ENCODE measurements at places on chromosomes 7 and 10. TPM values are rescaled to one million over a fixed set of nuclear protein-coding genes. Genes with fewer than 3 reads are reported as not detected.

DNA sequence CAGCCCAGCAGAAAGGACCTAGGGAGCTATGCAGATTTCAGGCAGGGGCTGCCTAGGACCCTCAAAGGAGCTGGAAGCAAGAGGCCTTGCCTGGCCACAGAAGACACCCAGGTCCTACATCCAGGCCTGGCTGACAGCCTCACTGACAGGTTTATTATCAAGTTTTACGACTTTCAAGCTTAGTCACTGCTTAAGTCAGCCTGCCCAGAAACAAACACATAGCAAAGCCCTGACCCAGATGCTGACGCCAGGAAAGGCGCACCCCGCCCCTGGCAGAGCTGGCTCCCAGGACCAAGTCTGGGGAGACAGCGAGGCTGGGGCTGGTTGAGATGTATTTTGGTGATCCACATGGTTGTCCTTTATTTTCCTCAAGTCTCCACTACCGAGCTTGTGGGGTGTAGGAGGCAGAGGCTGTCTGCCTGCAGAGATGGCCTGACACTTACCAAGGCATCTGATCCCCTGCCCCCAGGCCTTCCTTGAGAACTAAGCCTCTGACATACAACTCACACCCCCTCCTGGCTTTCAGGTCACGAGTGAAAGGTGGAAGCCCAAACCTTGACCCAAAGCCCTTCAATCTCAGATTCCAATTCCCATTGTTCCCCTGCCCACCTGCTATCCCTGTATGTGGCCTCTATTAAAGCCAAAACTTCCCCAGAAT lies 80.7 kb upstream of the EMX2 start:
- peak; percentile 94 for DNase-seq

DNA sequence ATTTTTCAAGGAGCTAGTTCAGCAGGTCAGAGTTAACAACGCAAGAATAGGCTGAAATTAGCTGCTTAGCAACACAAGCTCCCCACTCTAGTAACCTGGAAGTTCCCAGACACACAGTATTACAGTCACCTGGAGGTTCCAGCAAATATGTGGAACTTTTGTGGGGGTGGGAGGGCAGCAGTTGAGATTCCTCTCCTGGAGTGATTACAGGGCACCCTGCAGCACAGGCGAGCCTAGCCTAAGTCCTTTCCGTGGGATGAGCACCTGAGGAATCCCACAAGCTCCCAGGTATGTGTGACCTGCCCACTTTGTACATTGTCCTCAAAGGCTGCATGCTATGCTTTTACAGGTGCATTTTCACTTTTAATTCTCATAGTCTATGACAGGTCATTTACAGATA lies 13.6 kb downstream of the TPK1 start:
- no peak for DNase-seq

- DNase-seq = no peak
Observed at GRCh38 chr7:44391171-44391570, 65.8 kb upstream of the CAMK2B start.

The NKX1-2 gene
- total RNA-seq = 0.02 TPM

GRCh38 chr10:5282137-5282536 lies 82.6 kb upstream of the UCN3 start:
- DNase-seq = no peak

- DNase-seq = no peak
Observed at GRCh38 chr10:132614431-132615340, 77.1 kb downstream of the INPP5A start.

The NAT16 gene
- total RNA-seq = not detected

- no peak for DNase-seq
Observed at GRCh38 chr10:5460468-5461202, 38.7 kb downstream of the CALML5 start.

The CALHM1 gene
- not detected for total RNA-seq

GRCh38 chr7:44072364-44073231 lies 7.2 kb upstream of the PGAM2 start:
- peak; percentile 97 for DNase-seq

The GPR15LG gene
- not detected for total RNA-seq

DNA sequence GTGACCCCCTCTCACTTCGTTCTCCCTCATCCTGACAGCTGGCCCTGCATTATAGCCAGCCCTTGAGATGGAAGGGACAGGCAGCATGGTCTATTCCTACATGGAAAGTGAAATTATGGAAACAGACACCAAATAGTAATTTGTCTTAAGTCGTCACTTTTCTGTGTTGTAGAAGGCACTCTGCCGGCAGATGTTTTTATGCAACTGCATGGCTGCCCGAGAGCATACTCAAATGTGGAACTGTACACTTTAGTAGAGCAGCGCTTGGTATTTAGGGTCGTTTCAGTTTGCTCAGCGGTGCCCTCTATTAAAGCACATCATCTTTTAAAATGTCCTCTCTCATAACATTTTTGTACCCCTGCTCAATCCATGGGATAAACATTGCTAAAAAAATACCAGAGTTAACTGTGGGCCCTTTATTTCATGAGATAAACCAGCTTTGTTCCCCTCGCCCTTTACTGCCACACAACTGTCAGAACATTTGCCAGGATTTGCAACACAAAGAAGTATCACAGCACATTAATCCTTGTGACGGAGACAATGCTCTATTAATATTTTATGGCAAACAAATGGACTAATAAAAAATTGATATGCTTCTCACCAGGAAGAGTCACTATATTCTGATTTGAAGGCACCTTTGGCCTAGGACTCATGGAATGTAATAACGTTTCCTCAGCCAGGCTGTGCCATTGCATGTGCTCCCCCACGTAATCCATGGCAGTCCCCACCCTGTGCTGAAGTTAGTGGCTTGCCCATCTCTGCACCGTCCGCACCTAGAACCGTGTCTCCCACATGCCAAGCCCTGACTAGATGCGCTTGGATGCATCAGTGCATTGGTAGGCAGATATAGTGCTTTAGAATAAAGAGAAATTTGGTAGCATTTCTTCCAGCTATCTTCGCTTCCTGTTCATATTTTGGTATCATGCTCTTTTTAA lies 221.3 kb downstream of the PAXIP1 start:
- DNase-seq = no peak

DNA sequence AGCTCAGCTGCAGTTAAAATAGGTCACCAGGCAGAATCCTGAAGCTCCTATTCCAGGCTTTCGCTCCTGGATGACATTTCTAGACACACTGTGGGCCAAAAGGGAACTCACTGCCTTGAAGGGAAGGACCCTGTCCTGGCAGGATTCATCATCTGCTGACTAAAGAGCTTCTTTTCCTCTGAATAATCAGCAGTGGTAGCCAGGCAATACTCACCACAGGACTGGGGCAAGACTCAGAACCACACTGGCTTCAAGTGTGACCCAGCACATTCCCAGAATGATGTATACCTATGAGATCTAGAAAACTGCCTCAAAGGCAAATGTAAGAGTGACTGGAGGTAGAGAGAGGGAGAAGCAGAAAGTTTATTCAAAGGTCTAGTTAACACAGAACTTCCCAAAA lies 29.5 kb upstream of the EBF3 start:
- DNase-seq = peak; percentile 87

The OR9A2 gene
- not detected for total RNA-seq

DNA sequence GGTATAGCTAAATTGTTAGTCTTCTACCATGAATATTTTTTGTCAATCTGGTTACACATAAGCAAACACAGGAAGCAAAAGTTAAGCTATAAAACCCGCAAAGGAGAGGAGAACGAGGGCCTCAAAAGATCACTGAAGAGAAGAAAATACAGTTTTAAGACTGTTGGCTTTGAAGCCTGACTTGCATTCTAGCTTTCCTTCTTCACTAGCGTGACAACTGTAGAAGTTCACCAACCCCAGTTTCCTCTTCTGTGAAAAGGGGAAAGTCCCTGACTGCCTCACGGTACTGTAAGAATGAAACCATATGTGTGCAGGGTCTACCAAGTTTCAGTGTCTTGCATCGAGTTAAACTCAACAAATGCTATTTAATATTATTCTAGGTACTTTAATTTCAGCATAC lies 7.5 kb upstream of the LRRN3 start:
- peak; percentile 31 for DNase-seq

- DNase-seq = no peak
Observed at GRCh38 chr10:100623521-100624230, 87.9 kb downstream of the HIF1AN start.

The STEAP4 gene
- 0.02 TPM for total RNA-seq

The PCLO gene
- 27.1 TPM for total RNA-seq

DNA sequence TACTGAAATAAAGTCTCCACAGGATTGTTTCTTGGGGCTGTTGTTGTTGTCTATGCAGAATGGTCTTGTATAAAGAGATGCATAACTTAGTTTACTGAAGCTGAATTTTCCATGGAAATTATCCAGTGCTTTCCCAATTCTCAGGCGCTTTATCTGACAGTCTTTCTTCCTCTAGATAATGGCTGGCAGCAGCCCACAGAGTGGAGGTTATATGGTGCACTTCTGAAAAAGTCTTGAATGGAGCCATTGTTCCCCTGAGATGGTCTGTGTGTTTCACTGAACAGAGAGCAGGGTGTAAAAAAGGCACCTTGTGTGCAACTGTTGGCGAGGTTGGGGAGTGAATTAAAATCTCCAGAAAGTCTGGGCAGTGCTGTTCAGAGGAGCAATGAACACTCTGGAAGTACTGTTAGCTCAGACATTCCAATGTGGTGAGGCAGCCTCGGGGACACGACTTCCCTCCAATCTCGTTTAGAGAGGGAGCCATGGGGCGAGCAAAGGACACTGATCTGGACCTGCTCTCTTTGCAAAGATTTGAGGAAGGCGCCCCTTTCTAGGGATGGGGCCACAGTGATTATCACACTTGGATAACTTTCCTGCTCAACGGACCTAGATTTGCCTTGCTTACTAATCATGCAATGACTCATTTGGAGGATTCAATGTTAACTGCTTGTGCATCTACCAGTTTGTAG lies 2.0 kb upstream of the PLCE1 start:
- peak; percentile 94 for DNase-seq

Measured in M059J (cell line).